ENCODE measurements at places on chromosomes 3 and 15.

GRCh38 chr3:65875393-65876027, 163.2 kb downstream of the MAGI1 start:
- DNase-seq = no peak

GRCh38 chr15:33182278-33182905, 12.1 kb downstream of the FMN1 start:
- no peak for DNase-seq

DNA sequence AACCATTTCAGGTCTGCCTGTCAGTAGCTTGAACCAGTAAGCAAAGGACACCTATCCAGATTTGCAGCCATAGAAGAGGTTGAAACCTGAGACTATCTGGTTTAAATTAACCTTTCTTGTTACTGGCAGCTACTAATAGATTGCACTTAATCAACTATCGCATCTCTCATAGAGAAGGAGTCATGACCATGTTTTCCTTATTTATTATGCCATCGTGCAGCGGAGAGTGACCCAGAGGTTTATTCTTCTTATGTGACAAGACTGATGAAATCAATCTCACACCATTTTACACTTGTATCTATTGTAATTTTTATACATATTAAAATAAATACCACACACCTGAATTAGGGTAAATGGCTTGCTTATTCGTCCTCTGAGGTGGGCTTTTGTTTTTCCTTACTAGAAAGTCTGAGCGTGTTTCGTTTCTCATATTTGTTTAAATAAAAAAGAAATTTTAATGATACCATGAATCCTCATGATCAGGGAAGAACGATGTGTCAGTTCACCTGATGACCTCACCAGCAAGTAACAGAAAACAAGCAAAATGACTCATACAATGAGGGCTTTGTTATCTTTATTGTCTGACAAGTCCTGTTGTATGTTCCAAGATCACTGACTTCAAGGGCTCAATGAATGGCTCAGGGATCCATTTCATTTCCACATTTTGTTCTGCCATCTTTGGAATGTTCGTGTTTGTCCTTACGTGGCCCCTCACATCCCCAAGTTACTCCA, 379.5 kb upstream of the DPH6 start:
- no peak for DNase-seq

- no peak for DNase-seq
Measured at GRCh38 chr15:74800559-74801094, 12.0 kb upstream of the LMAN1L start.

DNA sequence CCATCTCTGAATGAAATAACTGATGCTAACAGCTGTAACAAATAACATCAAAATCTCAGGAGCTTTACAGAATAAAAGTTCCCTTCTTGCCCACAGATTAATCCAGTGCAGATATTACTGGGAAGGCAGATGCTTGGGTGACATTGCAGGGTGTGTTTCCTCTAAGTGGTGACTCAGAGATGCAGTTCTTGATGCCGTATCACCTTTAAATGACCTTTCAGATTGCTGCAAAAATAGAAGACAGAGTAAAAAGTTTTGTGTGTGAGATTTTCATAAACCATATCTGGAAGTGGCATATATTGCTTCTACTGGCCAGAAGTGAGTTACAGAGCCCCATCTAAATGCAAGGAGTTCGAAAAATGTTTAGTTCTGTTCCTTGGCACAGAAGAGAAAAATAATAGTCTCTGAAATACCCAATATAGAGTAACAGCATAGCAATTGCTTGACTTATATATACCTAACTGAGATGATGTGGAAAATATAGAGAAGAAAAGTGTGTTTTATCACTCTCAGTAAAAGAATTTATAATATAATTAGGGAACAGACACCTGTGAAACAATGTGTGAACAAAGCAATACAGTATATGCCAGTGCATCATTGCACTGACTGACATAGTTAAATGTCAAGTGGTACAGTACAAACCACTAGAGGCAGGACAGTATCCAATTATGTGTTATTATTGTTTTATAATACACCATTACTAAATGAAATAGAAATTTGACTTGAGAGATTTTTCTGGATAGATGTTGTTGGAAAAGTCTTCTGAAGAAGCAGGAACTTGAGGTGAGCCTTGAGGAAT, 430.7 kb upstream of the CBLB start:
- no peak for DNase-seq

DNA sequence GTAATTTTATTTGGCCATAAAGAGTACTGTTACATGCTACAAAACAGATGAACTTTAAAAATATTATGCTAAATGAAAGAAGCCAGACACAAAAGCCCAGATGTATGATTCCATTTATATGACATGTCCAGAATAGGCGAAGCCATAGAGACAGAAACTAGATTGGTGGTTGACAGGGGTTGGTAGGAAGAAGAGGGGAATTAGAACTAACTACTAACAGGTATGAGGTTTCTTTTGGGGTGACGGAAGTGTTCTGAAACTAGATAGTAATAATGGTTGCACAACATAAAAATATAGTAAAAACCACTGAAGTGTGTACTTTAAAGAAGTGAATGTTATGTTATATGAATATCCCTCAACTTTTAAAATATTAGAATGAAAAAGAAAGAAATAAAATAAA, 66.1 kb downstream of the GBE1 start:
- DNase-seq = no peak

Data from CD4-positive, CD25-positive, alpha-beta regulatory T cell (primary cell).